ENCODE measurements at places on chromosomes 3 and 15.

GRCh38 chr3:58072052-58072762, 64.0 kb downstream of the FLNB start:
- DNase-seq, result no peak

DNA sequence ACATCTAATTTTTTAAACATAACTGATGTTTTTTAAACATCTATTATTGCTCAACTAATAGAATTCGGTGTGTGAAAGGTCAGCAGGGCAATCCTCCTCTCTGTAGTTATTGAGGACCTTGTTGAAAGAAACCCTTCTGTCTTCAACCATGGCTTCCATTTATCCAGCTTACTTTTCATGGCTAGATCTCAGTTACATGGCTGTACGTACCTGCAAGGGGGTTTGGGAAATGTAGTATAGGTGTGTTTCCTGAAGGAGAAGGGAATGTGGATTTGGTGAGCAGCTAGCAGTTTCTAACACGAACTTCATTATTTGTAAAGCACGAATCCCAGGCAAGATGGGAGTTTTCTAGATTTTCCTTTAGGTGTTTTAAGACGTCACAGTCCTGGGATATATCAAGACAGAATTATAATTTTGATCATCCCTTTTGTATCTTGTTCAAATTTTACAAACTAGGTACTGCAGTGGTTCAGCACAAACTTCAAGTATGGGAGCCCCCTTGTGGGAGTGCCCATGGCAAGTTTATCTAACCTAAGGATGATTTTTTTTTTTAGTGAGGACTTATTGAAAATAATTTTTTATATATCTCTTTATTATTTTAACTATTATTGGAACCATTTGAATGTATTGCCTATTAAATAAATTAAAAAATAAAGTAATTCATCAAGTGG, 41.6 kb downstream of the FBXL2 start:
- DNase-seq, result no peak

GRCh38 chr3:52070724-52071621, 14.6 kb upstream of the DUSP7 start:
- no peak for DNase-seq

DNA sequence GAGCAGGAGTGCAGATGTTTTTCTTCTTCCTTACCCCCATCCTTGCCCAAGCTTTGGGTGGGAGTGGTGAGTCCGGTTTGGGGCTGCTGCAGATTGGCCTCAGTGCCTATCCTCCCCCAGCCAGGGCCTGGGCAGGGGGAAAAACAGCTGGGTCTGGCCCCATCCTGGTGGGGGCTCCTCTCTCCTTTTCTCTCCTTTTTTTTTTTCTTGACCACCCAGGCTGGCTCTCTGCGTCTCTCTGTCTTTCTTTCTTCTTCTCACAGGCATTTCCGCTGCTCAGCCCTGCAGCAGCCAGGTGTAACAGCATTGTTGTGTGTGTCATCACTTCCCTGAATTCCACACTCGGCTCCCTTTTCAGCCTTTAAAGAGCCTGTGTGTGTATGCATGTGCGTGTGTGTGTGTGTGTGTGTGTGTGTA, 2.0 kb downstream of the FOXL2NB start:
- no peak for DNase-seq

DNA sequence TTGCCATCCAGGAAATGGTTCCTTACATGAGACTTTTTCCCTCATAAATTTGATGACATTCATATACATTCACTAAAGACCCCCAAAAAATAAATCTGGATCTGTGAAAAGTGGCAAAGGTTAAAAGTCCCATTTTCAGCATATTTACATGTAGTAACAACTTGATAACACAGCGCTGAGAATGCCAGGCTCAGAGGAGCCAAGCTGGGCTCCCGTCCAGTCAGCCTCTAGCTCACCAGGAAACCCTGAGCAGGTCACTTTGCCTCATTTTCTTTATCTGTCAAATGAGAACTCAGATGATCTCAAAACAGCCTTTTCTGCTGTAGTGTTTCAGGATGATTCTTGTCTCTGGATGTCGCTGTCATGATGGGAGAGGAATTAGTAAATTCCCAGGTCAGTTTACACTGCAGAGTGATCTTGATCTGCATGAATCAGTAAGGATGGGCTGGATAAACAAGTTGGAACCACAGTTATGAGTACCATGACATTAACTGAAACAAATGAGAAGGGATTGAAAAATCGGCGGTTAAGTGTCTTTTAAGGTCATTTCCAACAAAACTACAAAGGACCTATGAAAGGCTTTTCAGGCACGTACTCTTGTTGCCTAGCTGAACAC, 82.8 kb downstream of the PPARG start:
- DNase-seq, result no peak

- DNase-seq, result peak; percentile 87
Observed at GRCh38 chr15:67091071-67091979, 25.9 kb downstream of the SMAD3 start.

DNA sequence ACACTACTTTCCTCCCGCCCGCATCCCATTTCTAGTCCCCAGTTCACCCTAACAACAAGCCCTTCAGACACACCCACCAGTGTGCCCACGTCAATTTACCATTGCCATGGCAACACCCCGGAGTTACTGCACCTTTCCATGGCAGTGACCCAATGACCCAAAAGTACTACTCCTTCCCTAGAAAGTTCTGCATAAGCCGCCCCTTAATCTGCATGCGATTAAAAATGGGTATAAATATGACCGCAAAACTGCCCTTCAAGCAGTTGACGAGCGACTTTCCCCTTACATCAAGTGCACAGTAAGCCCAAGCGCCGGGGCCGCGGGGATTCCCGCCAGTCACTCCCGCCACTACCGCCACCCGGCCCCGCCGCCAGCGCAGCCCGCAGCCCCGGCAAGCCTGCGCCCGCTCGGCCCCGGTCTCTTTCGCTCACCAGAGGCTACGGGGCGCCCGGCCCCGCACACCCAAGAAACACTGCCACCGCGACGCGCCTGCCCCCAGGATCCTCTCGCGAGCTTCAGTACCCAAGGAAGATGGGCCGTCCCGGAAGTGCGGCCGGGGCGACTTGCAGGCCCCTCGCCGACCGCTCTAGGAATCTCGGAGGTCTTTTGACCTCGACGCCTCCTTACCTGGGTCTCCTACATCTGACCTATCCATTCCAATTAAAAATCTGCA, 27.2 kb upstream of the ZNF502 start:
- peak; percentile 15 for DNase-seq

DNA sequence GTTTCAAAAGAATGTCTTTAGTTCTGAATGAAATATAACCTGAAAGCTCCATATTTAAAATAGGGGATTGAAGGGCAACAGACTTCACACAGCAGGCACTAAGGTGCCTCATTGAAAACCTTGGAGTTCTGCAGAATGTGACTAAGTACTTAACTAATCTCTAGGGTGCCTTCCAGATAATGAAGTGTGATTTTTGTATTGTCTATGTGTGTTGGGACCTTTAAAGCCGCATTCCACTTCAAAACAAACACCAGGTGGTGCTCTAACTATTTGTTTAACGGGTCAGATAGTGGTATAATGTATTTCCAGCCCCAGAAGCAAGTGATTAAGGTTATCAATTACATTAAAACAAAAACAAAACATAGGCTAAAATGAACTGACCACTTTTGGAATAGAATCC, 28.0 kb downstream of the TFG start:
- DNase-seq, result no peak

DNA sequence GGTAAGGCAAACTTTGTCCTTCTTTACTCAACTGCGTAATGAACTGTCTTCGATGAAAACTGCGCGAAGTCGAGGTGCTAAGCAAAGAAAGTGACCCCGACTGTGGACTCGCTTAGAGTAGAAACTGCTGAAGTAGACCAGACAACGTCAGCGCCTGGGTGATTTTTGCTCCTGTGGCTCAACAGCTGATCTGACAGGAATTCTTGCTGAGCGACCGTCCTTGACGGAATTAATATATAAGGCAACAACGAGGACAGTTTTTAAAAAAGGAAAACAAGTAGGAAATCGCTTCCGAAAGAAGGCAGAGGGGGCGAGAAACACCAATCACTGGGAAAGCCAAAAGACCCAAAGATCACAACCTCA, 541 bp downstream of the RPS27L start:
- DNase-seq, result no peak

- no peak for DNase-seq
Observed at GRCh38 chr15:76533060-76533820, 196.7 kb downstream of the ISL2 start.

DNA sequence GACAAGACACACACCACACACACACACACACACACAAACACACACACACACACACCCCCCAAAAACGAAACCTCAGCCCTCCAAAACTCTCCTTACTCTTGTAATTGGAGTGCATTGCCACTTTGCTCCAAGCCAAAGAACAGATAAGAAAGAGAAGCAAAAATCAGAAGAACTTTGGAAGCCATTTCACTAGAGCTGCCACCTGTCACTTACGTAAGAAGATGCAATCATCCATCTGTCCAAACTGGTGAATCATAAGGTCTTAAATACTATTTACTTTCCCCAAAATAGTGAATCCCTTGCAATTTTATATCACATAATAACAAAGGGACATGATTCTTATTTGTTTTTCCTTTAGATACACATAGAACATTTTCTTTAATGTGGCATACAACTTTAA, 285.4 kb downstream of the ZBTB20 start:
- DNase-seq, result no peak

- no peak for DNase-seq
Observed at GRCh38 chr3:172692751-172693338, 18.0 kb downstream of the NCEH1 start.

DNA sequence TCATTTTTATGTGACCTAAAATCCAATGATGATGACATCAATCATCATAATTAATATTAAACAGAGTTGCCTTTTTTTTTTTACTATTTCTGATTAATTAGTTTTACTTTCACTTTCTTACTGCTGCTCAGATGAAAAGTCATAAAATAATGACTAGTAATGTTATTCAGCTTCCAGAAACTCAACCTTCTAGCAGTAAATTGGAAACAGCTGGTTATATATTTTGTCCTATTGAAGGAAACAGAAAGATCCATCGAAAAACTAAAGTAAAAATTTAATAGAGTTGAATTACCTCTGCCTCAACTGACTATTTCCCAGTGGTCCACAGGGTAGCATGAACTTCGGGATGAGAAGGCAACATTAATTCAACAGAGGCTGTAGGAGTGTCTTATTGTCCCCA, 107.1 kb upstream of the PTX3 start:
- DNase-seq, result no peak

GRCh38 chr3:60030982-60031381, 981.2 kb upstream of the CFAP20DC start:
- no peak for DNase-seq

- DNase-seq, result no peak
Observed at GRCh38 chr15:70098461-70099166, 897 bp upstream of the TLE3 start.

DNA sequence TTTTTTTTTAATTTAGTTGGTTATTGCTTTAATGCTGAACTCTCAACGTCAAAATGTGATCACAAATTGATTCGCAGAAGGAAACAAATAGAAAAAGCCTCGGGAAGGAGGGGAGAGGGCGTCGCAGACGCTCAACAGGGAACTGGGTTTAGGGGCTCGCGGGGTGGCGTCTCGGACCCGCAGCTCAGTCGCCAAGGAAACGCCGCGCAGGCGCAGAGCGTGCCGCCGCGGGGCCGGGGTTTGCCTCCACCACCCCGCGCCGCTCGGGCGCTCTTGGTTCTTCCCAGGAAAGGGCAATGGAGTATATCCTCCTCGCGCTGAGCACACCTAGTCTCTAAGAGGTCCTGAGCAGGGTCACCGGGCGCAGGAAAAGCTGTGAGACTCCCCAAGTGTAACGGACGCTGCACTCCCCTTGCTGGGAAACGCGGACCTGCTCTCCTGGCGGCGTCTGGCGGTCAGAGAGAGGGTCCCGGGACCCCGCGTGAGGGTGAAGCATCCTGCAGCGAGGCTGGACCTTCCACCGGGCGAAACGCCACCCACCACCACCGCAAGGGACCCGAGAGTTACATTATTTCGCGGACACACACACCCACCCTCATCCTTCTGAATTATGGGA, 753 bp downstream of the PLCH1 start:
- DNase-seq, result peak; percentile 22

DNA sequence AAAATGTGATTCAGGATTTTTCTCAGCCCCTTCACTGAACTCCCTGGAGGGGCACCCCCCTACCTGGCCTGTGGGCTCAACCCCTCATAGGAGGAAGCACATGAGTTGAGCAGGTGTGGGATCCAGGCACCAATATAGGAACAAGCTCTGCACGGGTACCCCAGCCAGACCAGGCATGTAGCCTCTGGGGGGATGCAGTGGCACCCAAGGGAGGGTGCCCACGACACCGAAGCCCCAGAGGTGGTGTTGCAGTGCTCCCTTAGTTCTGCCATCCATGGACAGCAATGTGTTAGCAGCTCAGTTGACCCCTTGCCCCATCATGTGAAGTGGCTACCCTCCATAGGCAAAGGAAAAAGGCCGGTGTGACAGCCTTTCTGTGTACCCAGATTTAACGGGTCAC, 30.9 kb upstream of the BCHE start:
- DNase-seq, result no peak

DNA sequence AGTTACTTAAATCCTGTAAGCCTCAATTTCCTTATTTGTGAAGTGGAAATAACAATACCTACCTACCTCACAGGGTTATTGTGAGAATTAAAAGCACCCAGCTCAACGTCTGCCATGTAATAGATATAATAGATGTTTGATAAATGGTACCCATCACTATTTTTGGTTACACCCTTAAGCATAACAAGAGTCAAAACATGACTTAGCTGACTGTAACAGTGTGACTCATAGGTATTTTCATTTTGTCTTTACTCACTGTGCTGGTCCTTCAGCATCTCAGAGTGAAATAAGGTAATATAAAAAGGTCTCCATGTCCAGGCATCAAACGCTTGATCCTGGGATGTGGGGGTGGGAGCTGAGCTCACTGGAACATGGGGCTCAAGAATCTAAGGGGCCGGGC, 3.1 kb downstream of the CPLX3 start:
- DNase-seq, result no peak

- no peak for DNase-seq
Observed at GRCh38 chr3:38650248-38650951, 913 bp upstream of the SCN5A start.

DNA sequence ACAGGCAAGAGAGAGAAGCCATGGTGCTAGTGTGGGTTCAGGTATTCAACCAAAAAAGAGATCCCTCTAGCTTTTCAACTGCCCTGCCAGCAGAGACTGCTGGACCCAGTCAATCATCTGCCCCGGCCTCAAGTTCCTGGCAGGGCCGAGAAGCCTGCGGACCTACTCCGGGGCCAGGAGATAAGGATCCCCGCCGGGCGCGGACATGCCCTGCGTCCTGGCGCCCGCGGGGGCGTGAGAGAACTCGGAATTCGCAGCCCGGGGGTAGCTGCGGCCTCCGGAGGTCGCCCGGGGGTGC, 821 bp upstream of the MAGI1 start:
- no peak for DNase-seq

- no peak for DNase-seq
Observed at GRCh38 chr15:33100314-33100713, 94.2 kb downstream of the FMN1 start.

DNA sequence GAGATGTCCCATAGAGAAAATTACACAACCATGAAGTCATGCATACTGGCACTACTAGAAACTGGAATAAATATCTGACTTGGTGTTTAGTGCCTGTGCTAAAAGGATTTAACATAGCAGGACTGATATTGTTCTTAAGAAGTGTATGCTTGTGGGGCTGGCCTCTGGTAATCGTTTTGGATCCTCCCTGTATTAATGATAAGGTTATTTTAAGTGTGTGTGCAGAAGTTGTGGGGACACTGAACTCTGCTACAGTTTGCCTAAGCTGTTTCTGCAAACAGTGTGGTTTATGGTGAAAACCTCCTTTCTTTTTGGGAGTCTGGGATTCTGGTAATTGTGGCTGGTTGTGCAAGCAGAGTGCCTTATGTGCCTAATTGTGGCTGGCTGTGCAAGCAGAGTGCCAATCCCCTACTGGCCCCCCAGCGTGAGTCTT, 120.8 kb downstream of the CLASP2 start:
- DNase-seq, result no peak

- no peak for DNase-seq
Observed at GRCh38 chr3:133572158-133573053, 1.1 kb upstream of the CDV3 start.
